Right lung (tissue), 10 donors: ENCODE measurements at places on chromosomes 12 and 14.

DNA sequence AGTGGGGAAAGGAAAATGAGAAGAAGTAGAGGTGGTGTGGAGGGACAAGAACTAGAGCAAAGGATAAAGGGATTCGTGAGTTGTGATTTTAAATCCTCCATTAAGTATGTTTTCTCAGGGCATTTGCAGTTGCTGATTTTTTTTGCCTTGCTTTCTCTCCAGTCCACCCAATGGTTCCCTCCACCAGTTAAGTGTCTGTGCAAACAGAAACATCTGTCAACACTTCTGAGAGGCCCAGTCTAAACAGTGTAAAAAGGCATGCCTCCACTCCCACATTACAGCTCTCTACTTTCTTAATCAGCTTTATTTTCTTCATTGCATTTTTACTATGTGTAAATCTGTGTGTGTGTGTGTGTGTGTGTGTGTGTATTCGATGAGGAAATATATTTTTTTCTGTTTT, 141.2 kb downstream of the PPFIA2 start:
- DNase-seq: peak; percentile 1

GRCh38 chr12:79886917-79887519, 47.9 kb downstream of the PPP1R12A start:
- no peak for DNase-seq

- peak; percentile 2 for DNase-seq
These were observed 151.4 kb downstream of the SLC35F4 start for GRCh38 chr14:57714487-57714931.

DNA sequence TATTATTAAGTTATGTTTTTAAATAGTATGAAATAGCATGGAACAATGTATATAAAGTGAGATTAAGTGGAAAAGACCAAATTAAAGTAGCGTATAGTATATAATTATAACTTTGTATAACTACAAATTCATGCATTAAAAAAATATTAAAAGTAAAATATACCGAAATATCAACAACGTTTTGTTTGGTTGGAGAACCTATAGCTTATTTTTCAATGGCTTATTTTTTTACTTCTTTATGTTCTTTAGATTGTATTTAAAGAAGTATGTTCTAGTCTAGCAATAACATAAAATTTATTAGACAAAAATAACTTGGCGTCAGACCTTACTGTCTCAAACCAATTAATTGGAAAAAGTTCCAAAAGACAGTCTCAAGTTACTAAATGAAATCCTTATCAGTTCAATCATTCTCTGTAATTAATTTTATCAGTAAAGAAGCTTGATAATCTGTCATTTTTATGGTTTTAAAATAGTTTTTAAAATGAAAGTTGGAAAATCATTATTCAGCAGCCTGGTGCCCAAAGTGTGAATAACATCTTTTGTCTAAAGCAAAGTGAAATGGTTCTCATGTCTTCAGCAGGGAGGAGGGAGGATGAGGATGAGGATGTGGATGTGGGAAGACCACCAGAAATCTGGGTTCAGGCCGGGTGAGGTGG, 46.7 kb downstream of the IRAK3 start:
- DNase-seq: no peak

DNA sequence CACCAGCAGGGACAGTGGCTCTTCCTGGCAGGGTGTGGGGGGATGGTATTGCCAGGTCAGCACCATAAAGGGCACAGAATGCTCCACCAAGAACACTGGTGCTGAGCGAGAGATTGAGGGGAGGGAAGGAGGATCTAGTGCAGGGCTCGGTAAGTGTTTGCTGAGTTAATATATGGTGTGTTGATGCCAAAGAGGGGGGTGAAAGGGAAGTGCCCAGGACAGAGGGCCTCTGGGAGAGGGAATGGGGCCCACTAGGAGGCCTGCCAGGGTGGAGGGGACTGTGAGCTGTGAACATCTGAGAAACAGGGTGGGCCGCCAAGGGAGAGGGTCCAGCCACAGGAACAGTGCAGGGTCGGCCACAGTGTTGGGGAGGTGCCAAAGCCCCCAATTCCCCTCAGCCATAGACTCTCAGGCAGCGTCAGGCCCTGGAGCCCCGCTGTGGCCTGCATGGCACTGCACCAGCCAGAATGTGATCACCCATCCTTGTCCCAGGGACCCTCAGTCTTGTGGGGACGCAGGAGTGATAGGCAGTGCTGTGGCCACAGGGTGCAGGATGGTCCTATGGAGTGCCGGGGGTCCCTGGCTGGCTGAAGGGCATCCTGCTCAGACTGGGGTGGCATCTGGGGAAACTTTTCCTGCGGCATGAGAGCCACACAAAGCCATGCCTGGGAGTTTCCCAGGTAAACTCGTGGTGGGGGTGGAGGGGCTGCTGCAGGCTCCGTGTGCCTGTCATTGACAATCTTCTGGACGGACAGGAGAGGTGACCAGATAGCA, 11.9 kb downstream of the RIN3 start:
- DNase-seq: no peak

- DNase-seq: peak; percentile 84
These were observed 197.0 kb upstream of the AMIGO2 start for GRCh38 chr12:47276621-47277309.

DNA sequence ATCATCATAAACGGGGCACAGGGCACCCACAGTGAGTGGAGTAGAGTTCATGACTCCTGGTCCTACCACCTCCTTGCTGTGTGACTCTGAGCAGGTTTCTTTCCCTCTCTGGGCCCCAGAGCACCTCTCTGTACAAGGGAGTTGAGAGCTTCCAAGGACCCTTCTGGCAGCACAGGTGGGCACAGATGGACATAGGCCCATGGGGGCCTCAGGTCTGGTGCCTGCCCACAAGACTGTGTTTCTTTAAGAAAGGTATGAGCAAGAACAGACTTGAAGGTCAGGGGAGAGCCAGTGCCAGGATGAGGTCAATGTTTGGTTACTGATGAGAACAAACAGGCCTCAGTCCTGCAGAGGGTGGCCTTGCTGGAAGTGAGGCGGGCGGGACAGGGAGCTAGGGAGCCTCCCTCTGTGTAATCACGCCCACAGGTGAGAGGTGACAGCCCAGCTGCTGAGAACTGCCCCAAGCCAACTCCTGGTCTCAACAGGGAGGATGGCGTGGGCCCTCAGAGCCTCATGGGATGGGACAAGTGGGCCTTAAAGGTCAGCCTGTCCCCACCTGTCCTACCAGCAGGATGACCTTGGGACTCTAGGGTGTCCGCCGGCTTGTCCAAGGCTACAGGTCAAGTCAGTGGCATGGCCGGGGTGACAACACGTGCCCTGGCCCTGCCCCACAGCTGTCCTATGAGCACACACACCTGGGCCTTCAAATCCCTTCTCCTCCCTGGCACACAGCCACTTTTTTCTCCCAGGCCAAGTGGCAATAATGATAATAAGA, 49.1 kb downstream of the CCDC85C start:
- no peak for DNase-seq

- no peak for DNase-seq
These were observed 139.4 kb upstream of the SLCO1C1 start for GRCh38 chr12:20555771-20556170.

DNA sequence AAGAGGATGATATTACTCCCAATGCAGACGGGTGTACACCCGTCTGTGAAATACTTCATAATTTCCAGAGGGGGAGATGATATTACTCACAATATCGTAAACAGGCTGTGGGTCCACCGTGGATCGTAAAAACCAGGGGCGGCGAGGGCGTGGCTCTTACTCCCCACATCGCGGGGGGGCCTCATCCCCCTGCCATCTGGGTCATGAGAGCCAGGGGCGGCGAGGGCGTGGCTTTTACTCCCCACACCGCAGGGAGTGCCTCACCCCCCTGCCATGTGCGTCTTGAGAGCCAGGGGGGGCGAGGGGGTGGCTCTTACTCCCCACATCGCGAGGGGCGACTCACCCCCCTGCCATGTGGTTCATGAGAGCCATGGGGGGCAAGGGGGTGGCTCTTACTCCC, 86.2 kb upstream of the GNG2 start:
- no peak for DNase-seq

DNA sequence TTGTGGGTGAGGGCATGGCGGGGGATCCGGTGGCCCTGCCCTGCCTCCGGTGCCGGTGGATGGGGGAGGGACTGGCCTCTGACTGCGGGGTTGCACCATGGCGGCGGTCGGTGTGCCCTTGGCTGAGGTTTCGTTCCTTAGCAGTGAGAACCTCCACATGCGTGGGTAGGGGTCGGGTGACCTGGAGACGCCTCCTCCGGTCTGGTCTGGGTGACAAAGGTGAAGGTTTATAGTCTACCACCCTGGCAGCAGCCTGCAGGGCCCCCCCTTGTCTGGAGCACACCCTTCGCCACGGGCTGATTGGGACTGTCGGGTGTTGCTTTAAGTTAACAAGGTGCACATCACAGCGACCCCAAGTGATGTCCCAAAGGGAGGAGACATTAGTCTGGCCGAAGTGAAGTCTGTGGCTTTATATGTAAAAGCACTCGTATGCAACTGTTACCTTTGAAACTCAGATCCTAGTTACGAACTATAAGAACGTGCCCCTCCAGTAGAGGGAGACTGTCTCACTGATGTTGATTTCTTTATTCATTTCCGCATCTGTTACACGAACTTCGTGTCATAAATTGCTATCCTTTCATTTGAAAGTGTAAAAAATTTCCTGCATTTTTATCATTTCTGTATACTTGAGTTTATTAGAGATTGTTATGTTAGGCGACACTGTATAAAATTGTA, 74.4 kb downstream of the WDR20 start:
- no peak for DNase-seq

DNA sequence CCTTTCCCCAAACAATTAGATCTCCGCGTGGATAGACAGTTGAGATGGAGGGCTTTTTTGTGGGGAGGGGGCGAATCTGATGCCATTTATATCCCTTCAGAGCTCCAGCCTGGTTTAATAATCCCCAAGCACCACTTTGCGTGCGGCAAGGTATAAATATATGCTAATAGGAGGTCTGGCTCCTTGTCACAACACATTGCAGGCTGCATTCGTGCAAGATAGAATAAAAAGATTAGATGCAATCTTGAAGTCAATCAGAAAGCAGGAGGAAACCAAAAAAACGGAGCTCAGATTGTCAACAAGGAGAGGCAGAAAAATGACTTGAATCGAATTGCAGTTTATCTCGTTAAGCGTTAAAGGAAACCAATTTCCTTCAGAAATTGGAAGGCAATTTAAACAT, 248.7 kb downstream of the SPTSSA start:
- no peak for DNase-seq

DNA sequence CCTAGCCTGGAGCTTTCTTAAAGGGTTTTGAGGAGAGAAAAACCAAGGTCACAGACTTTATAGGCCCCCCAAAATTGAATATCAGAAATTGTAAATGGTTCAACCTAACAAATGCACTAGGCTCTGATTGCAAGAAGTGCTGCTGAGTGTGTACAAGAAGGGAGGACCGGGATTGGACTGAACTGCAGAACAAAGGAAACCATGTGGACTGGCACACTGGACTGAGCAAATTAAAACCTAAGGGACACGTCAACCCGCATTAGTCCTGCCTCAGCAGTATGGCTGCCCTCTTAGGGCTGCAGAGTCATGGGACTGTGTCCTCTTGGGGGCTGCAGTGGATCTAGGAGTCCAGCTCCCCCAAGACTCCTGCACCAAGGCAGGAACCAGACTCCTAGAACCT, 842 bp upstream of the CISTR start:
- no peak for DNase-seq
